ENCODE measurements at places on chromosomes 5 and 9. TPM values are rescaled to one million over a fixed set of nuclear protein-coding genes. Genes with fewer than 3 reads are reported as not detected.

PCDHB2 gene
- 4.9 TPM for total RNA-seq

PCDHGA3 gene
- 7.5 TPM for total RNA-seq

HAPLN1 gene
- total RNA-seq, result 69.6 TPM

ASPN gene
- 6.3 TPM for total RNA-seq

LTC4S gene
- 3.7 TPM for total RNA-seq

MTMR12 gene
- total RNA-seq, result 48.8 TPM

PCDH1 gene
- total RNA-seq, result 3.5 TPM

TSC1 gene
- 22.4 TPM for total RNA-seq

NUDT12 gene
- total RNA-seq, result 8.9 TPM

TLN1 gene
- 566 TPM for total RNA-seq

TLX3 gene
- not detected for total RNA-seq

PRDM9 gene
- total RNA-seq, result not detected

RASGRF2 gene
- total RNA-seq, result not detected

BRINP1 gene
- 9.0 TPM for total RNA-seq

CBY3 gene
- total RNA-seq, result not detected

BARHL1 gene
- total RNA-seq, result not detected

ZNF366 gene
- total RNA-seq, result not detected

KIAA0825 gene
- total RNA-seq, result 7.0 TPM

C9orf50 gene
- total RNA-seq, result not detected

DPYSL3 gene
- 42.8 TPM for total RNA-seq

CNOT6 gene
- total RNA-seq, result 7.7 TPM

PALM2AKAP2 gene
- 12.5 TPM for total RNA-seq

PCDHA9 gene
- total RNA-seq, result not detected

KCNV2 gene
- not detected for total RNA-seq

CA9 gene
- 3.4 TPM for total RNA-seq

CACNA1B gene
- not detected for total RNA-seq
